Posterior cingulate gyrus (tissue), 11 donors: ENCODE measurements at places on chromosomes 4 and X.

GRCh38 chrX:41293269-41293668, 40.7 kb upstream of the DDX3X start:
- DNase-seq: no peak

DNA sequence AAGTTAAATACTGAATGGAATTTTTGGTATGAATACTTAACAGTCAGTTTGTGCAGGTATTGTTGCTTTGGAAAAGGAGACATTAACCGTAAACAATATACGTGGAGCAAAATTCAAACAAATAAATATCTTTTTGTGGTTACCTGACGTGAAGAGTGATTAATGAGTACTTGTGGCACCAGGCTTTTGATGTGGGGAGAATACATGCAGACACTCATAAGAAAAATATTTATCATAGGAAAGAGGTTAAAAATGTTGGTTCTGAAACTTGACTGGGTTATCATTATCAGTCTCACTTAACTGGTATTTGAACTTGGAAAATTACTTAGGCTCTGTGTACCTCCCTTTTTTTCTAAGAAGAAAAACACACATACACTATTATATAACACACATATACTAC, 136.4 kb upstream of the NDST4 start:
- no peak for DNase-seq

GRCh38 chr4:53902786-53903185, 161.6 kb downstream of the CHIC2 start:
- no peak for DNase-seq

DNA sequence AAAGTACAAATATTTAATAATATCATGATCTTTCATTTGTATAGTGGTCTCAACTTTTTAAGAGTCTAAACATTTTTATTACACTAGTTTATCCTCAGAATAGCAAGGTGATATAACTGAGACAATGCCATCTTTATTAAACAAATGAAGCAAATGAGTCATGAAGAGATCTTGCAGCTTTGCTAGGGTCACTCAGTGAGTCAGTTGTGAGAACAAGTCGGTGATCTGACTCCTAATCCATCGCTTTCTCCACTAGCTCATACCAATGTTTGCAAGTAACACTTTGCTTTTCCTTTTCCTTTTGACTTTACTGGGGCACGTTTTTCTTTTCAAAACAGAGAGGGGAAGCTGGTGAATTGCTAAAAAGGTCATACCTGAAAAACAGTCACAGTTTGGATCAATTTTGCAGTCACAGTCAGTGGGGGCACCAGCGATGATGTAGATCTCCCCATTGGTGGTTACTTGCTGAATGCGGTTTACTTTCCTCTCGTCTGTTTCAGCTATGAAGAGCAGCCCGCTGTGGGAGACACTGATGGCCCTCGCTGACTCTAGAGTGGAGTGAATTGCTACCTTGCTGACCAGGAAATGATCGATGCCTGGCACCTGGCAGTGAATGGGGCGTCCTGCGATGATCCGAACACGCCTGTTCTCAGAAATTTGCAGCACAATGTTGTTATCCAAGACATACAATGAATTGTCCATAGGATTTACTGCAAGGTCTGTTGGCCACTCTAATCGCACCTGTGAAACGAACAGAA, 75.7 kb downstream of the SH2D1A start:
- no peak for DNase-seq

GRCh38 chr4:8938137-8938536, 66.5 kb upstream of the HMX1 start:
- no peak for DNase-seq

DNA sequence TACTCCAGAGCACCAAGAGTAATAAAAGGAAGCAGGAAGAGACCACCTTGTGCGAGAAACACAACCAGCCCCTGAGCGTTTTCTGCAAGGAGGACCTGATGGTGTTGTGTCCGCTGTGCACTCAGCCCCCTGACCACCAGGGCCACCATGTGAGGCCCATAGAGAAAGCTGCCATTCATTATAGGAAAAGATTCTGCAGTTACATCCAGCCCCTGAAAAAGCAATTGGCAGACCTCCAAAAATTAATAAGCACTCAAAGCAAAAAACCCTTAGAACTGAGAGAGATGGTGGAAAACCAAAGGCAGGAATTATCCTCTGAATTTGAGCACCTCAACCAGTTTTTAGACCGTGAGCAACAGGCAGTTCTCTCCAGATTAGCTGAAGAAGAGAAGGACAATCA, 5.7 kb downstream of the TRIM75 start:
- no peak for DNase-seq

DNA sequence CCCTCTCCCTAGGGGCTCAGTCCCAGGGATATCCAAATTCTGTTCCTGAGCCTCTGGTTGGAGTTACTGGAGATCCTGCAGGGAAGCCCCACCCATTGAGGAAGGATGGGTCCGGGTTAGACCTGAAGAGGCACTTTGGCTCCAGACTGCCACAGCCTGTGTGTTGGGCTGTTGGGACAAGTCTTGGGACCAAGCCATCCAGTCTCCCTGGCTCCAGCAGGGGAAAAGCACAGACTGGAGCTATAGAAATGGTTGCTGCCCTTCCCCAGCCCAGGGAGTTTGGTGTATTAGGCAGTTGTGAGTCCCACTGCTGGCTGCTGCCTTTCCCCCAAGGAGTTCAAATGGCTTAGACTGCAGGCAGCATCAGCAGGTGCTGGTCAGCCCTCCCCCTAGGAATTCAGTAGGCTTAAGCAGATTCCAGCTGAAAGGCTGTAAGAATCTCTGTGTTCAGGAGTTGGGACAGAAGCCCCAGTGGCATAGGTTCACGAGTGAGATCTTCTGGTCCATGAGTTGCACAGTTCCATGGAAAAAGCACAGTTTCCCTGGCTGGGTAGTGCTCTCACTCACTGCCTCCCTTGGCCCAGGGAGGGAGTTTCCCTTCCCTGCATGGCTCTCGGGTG, 344.0 kb upstream of the EPHA5 start:
- DNase-seq: no peak

DNA sequence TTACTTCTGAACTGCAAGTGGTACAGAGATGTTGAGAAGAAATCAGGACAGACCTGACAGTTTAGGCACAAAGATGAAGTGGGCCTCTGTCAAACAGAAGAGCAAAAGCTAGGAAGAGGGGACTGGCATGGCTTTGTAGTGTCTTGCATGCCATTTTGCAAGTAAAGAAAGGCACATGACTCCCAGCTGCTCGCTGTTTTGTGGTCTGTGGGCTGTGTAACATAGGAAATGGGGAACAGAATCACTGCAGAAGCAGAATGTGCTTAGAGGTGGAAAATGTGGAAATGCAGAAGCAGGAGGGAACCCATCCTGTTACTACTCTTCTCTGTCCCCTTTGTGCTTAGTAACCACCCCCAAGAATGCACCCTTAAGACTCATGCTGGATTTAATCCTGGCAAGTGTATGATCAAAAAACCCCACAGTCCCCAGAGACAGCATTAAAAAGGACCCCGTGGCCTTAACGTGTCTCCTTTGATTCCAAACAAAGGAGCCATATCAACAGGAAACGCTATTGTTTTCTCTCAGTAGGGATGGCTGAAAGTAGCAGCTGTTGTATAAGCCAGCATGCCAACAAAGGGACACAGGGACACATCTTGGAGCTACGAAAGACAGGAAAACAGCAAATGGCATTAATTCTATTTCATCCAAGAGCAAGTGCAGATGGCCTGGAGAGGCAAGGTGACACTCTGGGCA, 177.6 kb upstream of the GLRA2 start:
- no peak for DNase-seq

GRCh38 chrX:7446815-7447214, 298.9 kb upstream of the PUDP start:
- no peak for DNase-seq

- no peak for DNase-seq
These were observed 80.9 kb downstream of the C4orf33 start for GRCh38 chr4:129176864-129177263.

GRCh38 chr4:119243868-119244267, 31.4 kb downstream of the USP53 start:
- no peak for DNase-seq
